Hepatocyte (in vitro differentiated cells): ENCODE measurements at places on chromosomes 11 and 22.

GRCh38 chr11:95104856-95105255, 15.2 kb downstream of the ENDOD1 start:
- no peak for DNase-seq

DNA sequence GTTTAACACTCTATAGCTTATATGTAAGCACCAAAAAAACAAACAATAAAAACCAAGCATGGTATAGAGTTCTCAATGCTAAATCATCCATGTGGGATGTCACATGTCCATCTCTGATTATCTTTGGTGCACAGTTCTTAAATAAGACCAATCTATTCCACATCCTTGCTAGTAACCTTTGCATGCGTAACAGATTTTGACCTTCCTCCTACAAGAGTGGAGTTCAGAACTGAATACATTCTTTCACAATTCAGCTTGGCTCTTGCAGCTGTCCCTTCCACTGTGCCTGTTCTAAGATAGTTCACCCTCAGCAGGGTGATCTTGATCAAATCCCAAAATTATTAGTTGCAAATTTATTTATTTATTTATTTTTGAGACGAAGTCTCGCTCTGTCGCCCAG, 21.1 kb downstream of the PRR14L start:
- no peak for DNase-seq

DNA sequence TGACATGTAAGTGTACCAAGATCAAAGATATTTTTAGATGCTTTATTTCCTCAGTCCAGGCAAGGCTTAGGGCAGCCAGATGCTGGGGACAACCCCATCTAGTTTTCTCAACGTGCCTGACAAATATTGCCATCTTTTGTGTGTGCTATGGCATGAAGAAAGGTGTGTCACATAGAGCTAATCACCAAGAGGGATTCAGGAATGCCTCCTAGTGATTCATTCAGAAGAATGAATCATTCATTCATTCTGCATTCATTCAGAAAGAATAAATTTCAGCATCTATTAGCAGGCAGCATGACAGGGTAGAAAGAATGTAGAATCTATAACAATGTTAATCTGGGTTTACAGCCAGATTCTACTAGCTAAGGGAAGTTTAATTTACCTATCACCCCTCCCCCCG, 75.4 kb upstream of the LRRC4C start:
- DNase-seq: no peak

- no peak for DNase-seq
These were observed 59.7 kb downstream of the LRP5 start for GRCh38 chr11:68372114-68372513.

GRCh38 chr11:117316197-117316961, at the start of gene BACE1:
Gene BACE1, minus strand, starts transcription at chr11:117316256. Its CDS starts 461 bp downstream, at chr11:117315795.
- DNase-seq: peak; percentile 90

DNA sequence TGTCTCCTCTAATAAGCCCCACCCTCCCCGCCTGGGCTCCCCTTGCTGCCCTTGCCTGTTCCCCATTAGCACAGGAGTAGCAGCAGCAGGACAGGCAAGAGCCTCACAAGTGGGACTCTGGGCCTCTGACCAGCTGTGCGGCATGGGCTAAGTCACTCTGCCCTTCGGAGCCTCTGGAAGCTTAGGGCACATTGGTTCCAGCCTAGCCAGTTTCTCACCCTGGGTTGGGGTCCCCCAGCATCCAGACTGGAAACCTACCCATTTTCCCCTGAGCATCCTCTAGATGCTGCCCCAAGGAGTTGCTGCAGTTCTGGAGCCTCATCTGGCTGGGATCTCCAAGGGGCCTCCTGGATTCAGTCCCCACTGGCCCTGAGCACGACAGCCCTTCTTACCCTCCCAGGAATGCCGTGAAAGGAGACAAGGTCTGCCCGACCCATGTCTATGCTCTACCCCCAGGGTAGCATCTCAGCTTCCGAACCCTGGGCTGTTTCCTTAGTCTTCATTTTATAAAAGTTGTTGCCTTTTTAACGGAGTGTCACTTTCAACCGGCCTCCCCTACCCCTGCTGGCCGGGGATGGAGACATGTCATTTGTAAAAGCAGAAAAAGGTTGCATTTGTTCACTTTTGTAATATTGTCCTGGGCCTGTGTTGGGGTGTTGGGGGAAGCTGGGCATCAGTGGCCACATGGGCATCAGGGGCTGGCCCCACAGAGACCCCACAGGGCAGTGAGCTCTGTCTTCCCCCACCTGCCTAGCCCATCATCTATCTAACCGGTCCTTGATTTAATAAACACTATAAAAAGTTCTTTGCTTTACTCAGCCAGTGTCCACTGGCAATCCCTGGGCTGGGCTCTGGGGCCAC, 14.4 kb downstream of the TSKU start:
- DNase-seq: no peak

GRCh38 chr11:34278693-34279297, 79.0 kb downstream of the ABTB2 start:
- no peak for DNase-seq

- DNase-seq: no peak
These were observed 24.7 kb downstream of the IL10RA start for GRCh38 chr11:118010738-118011461.

DNA sequence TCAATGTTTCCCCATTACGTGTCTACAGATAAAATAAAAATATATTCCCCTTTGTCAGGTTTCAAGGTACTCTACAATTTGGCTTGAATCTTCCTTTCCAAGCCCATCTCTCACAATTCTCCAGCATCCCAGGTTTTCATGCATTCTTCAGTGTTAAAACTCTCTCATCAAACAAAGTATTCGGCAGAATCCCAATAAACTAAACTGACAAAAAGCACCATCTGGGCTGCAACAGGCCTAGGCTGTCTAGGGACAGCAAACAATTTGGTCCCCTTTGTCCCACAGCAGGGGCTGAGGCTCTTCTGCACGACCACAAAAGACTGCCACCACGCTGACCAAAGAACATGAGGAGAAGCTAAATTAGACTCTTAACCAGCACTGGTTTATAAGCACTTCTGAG, 159.4 kb downstream of the CADM1 start:
- DNase-seq: no peak

DNA sequence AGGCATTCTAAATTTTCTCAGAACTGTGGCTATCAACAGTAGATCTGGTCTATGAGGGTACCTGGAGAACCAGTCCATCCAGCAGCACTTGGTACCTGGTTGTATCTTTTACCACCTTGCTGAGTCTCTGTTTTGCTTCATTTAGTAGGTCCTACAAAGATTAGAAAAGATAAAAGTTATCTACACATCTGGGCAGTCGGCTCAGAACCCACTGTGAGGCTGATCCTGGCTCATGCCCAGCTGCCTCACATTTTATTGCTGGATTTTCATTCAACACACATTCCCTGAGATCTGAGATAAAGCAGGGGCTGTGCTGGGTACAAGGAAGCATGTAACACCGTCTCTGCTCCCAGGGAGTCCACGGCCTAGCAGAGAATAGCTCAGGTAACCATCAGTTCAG, 27.5 kb downstream of the ATP6V1E1 start:
- no peak for DNase-seq

DNA sequence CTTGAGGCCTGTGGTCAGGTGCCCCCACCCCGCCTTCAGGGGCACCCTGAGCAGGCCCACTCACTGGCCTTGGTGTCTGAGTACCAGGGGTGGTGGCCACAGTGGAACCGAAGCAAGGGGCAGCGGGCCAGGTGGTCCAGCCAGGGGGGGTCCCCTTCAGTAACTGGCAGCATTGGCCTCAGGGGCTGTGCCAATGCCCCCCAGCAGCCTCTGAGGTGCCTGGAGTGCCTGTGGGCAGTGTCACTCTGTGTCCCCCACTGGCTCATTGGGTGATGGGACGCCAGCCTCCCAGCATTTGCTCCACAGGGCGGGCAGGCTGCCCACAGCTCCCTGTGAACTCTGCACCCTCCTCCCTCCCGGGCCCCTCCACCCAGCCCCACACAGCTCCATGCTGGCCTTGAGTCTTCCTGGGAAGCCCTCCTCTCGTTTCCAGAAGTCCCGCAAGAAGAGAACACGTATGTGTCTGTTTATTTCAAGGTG, 29.5 kb upstream of the CARS1 start:
- DNase-seq: no peak

DNA sequence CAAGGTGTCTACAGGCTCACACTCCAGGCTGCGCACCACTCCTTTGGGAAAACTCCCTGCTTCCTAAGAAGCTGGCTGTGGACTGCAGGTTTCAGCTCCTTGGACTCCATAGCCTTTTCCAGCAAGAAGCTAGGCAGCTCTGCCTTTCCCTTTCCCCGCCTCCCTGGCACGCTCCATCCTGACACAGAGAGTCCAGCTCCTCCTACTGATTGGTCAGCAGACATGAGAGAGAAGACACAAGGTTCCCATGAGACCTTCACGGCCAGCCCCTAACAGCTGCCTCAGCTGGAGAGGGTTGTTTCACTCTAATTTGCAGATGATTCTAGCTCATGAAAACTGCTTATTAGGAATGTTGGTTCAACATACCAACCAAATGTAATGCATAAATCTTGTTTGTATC, 27.6 kb downstream of the TENM4 start:
- DNase-seq: peak; percentile 80

- DNase-seq: no peak
These were observed 8.2 kb downstream of the GTPBP1 start for GRCh38 chr22:38713921-38714320.

DNA sequence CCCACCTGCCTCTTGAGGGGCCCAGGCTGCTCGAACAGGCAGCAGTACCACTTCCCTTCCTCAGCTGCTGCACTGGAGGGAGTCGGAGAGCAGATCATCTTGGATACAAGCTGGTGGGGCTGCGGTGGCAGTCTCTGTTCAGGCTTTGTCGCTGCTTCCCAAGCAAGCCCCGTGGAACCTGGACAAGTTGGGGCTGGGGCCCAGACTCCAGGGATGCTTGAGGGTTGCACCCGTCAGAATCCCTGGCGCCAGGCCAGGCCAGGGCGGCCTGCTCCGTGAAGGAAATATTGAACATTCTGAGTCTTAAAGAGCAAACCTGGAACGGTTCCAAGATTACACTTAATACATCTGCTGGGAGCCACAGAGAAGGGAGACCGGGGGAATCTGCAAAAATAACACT, 310.1 kb upstream of the SORL1-AS1 start:
- peak; percentile 58 for DNase-seq

DNA sequence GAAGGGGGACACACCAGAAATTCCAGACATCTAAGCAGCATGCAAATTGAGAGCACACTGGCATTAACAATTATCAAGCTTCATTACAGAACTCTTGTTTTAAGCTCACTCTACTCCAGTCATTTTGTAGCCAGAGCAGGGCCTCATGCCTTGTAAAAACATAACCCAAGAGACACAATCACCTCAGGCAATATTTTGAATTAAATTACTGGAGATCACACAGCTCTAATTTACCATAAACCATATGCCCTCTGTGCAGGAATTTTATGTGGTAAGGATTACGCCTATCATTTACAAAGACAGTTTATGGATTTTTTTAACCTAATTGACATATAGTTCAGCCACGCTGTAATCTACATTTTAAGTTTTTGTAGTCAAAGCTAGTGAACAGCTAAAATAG, 414.1 kb upstream of the DDI1 start:
- DNase-seq: no peak

DNA sequence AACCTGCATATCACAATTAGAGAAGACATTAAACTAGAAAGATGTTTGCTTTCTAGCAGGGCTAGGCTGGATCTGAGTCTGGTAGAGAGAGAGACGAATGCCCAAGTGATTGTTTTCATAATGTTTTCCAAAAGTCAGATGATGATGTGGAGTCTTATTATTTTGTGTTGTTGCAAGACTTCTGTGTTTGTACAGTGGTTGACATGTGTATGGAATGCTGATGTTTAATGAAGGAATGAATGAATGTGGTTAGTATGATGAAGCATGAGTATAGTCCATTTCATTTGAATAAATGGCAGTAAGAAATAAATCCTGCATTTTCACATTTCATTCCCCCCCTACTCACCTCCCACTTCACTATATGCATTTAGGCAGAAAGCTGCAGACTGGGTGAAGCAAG, 69.6 kb downstream of the PPP2R1B start:
- DNase-seq: no peak

GRCh38 chr11:111974446-111974845, 37.3 kb downstream of the DIXDC1 start:
- DNase-seq: no peak

- DNase-seq: no peak
These were observed 102.8 kb downstream of the STIM1 start for GRCh38 chr11:3958281-3958680.

- peak; percentile 80 for DNase-seq
These were observed 2.9 kb upstream of the SERPINH1 start for GRCh38 chr11:75558939-75559843.

DNA sequence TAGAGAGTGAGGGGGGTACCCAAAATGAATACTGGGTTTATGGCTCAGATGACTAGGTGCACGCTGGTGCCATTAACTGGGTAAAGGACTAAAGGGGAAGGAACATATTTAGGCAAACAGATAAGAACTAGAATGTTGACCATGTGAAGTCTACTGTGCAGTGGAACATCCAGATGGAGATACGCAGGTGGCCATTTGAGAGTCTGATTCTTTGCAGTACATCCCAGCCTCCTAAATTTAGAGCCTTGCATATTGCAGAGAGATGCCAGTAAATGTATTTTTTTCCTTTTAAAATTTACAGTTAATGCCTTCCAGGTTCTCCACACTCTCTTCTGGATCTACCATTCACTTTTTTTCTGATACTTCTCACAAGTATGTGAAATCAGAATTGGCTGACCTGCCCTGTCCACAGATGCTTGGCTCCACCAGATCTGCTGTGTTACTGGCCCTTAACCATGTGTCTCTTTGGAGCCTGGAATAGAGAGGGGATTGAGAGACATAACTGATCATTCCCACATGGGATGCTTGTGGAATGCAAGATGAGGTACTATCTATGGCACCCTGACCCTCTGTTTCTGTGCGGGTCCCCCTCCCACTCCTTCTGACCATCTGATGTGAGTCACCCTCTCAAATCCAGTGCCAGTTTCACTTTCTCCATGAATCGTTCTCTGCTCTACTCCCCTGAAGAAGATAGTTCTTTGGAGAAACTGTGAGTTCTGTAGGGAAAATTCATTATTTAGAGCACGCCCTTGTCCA, 77.0 kb upstream of the NCAM1 start:
- no peak for DNase-seq

GRCh38 chr22:45491841-45492240, 10.8 kb upstream of the FBLN1 start:
- no peak for DNase-seq
